ENCODE measurements at places on chromosomes 5 and 9.

- no peak for DNase-seq
Measured at GRCh38 chr9:22415941-22416691, 30.5 kb upstream of the DMRTA1 start.

- no peak for DNase-seq
Measured at GRCh38 chr9:93346231-93347112, 105.0 kb upstream of the FAM120A start.

GRCh38 chr5:41284938-41285337 lies 71.6 kb upstream of the C6 start:
- DNase-seq = no peak

GRCh38 chr9:12133416-12133815 lies 559.8 kb upstream of the TYRP1 start:
- no peak for DNase-seq

DNA sequence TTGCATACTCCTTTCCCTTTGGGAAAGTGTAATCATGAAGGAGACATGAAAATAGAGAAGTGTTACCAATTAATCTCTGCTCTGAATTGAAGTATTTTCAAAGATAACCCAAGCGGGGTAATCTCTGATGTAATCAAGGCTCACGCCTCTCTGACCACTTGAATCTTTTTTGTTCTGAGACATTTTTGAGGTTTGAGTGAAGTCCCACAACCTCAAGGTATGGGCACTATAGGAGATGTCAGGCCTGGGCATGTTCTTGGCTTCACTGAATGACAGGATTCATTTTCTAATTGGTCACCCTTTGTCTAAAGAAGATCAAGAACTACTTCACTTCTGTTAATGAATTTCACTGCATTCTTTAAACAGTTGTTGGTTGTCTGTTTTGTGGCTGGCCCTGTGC lies 23.7 kb downstream of the ENHO start:
- DNase-seq = no peak

GRCh38 chr5:163825661-163826060 lies 320.2 kb downstream of the MAT2B start:
- DNase-seq = no peak

- no peak for DNase-seq
Measured at GRCh38 chr5:39995990-39996389, 571.2 kb upstream of the DAB2 start.

GRCh38 chr5:36359267-36359666 lies 57.6 kb upstream of the RANBP3L start:
- no peak for DNase-seq

- peak; percentile 83 for DNase-seq
Measured at GRCh38 chr5:87645224-87645623, 232.5 kb upstream of the CCNH start.

- no peak for DNase-seq
Measured at GRCh38 chr5:75395277-75395676, 58.3 kb downstream of the HMGCR start.

DNA sequence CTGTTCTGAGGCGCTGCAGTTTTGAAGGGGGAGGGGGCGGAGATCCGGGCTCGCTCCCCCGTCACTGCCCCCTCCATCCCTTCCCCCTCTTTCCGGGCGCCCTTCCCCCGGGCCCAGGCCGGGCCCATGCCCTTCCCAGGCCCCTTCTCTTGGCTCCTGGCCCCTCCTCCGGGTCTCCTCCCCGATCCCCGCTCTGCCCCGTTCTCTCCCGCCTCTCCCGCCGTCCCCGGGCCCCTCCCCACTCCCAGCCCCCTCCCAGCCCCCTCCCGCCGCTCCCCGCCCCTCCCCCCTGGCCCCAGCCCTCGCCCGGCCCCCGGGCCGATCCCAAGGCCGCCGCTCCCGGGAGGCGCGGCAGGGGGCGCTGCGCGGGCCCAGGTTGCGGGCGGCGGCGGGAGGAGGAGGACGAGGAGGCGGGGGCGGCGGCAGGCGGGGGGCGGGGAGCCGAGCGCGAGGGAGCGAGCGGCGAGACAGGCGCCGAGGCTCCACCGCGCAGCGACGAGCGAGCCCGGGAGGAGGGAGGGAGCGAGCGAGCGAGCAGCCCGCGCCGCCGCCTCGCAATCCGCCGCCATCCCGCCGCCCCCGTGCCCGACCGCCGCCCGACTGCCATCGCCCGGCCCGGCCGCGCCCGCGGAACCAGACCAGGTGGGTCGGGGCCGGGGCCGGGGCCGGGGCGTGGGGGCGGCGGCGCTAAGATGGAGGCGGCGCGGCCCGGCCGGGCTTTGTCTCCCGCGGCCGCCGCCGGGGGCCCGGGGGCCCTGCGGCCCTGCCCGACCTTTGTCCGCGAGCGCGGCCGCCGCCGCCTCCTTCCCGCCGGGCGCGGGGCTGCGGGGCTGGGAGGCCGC lies at the start of gene PRRC2B:
TSS of gene PRRC2B (plus strand) at position 465 of the 842 bp plus-strand sequence. CDS start 36,059 bp downstream, outside the sequence.
- peak; percentile 84 for DNase-seq

- DNase-seq = peak; percentile 33
Measured at GRCh38 chr9:89662718-89663613, 58.2 kb downstream of the GADD45G start.

DNA sequence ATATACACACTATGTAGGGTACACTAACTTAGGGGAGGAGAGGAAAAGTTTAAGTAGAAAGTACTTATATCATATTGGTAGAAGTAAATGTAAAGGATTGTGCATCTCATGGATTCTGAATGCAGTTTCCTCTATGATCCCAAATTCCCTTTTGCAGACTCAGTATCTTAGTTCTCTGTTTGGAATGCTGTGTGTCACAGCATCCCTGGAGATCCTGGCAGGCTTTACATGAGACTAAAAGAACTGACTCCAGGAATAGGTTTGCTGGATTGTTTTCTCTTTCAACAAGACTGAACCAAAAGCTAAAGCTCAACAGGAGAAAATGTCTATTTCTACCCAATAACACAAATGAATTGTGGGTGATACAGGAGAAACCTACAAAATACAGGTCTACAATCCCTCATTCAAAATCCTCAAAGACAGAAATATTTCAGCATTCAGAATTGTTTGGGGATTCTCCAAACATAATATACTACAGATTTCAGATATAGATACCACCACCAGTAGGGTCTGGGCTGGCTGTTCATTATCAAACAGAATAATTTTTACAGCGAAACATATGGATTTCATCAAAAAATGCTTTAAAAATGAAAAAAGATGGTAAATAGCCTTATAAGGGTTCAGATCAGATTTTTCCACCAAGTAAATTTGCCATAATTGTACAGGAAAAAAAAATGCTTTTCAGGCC lies 324.7 kb upstream of the GRAMD2B start:
- DNase-seq = no peak

DNA sequence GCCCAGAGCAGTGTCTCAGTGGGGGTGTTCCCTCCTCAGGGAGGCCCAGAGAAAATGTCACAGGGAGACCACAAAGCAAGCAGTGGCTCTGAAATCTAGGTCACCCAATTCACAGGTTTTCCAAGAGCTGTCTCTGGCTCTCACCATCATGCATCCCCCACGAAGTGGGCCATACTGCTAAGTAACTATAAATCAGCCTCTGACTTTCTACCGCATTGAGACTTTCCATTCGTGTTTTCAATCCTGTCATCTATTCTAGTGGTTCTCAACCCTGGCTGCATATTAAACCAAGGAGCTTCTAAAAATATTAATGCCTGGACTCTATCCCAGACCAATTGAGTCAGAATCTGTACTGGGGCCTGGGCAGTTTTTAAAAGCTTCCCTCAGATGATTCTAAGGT lies 2.0 kb upstream of the C1QTNF3 start:
- no peak for DNase-seq

- DNase-seq = no peak
Measured at GRCh38 chr5:168817591-168817990, 238.4 kb upstream of the PANK3 start.

DNA sequence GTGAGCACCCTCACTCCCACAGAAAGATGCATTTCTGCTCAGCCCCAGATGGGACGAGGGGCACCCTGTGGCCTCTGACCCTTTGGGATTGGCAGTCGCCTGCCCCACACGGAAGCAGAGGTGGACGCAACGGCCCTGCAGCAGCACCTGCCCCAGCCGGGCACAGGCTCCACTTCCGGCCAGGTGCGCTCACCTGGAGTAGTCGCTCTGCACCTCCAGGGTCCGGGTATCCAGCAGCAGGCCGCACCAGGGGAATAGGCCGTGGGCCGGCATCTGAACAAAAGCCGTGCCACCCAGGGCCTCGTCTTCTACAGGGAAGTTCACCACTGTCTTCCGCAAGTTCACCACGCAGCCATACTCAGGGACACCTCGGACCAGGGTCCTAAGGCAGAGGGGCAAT lies 30.7 kb downstream of the TERT start:
- no peak for DNase-seq

DNA sequence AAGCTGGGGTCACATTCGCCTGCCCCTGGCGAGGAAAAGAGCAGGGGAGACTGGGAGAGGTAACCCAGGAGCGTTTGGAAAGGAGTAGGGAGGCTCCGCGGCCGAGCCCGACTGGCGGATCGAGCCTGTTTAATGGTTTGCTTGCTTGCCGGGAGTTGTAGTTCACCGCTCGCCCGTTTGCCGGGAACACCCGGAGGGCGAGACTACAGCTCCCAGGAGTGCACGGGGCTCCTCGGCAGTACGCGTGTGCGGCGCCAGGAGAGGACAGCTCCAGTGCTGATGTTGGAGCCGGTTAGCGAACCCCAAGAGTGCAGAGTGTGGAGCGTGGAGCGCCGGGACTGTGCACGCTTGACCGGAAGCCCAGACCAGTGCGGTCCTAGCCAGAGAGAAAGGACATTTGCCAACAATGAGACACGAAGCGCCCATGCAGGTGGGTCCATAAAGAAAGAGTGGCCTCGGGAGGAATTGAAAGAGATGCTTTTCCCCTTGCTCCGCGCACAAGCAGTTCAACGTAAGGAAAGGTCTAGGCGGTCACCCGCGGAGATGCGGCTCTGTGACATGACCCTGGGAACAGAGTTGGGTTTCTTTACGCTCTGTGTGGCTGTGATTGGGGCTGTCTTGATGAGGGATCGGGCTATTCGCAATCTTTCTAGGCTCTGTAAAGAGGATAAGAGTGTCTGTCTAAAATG lies at the start of gene RAB3C:
TSS of gene RAB3C (plus strand) at position 273 of the 689 bp plus-strand sequence. CDS start at position 407, 134 bp downstream.
- DNase-seq = peak; percentile 90

GRCh38 chr5:72608297-72608696 lies 101.1 kb upstream of the ZNF366 start:
- peak; percentile 90 for DNase-seq

- no peak for DNase-seq
Measured at GRCh38 chr5:168327019-168327421, 35.6 kb downstream of the WWC1 start.

DNA sequence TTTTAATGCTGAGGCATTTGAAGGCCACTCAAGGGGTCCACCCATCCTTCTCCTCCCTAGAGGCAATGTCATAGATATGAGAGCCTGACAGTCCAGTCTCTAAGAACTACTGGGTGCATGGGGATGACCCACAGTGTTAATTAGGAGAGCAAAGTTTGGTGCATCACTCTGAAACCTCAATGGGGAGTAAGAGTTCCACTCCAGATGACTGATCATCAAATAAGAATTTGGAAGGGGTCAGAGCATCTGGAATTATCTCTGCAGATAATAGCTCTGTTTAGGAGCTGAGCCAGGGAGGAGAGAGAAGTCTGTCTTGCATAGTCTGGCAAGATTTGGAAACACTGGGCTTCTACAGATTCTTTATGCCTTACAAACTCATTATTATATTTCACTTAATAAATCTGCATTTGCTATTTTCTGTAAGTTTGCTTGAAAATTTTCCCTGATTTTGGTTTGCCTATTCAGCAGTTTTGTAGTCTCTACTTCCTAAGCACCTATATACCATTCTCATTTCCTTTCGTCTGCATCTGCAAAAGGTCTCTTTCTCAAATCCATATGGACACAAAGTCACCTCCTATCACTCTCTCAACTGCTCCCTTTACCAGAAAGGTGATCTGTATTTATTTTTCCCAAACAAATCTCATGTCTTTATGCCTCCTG lies 27.7 kb downstream of the FGF10 start:
- DNase-seq = no peak

- no peak for DNase-seq
Measured at GRCh38 chr9:107024193-107024592, 161.2 kb downstream of the ZNF462 start.

DNA sequence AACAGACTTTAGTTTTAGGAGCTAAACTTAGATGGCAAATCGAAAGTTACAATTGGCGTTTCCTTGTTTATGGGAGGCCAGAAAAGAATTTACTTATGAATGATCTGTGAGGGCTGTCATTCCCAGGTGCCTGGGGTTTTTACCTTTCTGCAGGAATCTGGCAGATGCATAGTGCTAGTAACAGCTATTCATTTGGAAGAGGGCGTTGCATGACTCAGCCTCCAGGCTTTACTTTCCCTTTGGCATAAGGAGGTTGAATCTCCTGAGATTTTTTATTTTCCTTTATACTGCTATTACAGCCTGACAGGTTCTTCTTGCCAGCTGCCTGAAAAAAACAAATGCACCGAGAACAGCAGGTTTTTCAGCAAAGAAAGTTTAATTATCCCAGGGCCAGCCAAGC lies 30.0 kb downstream of the CARD6 start:
- DNase-seq = no peak

DNA sequence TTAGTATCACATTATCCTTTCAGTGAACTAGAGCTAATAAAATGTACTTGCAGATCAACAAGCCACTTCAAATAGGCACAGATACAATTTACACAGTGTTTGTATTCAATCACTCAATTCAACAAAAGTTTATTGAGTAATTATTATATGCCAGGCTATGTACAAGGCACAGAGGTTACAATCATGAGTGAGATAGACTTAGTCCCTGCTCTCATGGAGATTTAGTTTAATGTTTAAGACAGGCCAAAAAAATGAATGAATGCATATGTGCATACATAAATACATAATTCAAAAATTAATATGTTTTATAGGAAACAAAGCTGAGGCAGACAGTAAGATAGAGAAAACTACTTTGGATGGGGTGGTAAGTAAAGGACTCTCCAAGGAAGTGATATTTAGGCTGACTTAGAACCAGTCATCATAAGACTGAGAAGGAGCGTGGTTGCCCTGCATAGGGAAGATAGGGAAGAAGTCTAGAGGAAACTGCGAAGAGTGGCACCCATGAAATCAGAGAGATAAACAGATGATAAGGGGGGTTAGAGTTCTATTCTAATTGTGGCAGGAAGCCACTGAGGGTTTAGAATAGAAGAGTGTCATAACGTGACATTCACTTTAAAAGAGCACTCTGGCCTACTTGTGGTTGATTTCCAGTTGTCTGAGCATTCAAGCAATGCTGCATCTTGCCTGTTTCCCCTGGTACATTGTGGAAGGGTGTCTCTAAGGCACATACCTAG lies 49.7 kb upstream of the GRAMD2B start:
- no peak for DNase-seq

DNA sequence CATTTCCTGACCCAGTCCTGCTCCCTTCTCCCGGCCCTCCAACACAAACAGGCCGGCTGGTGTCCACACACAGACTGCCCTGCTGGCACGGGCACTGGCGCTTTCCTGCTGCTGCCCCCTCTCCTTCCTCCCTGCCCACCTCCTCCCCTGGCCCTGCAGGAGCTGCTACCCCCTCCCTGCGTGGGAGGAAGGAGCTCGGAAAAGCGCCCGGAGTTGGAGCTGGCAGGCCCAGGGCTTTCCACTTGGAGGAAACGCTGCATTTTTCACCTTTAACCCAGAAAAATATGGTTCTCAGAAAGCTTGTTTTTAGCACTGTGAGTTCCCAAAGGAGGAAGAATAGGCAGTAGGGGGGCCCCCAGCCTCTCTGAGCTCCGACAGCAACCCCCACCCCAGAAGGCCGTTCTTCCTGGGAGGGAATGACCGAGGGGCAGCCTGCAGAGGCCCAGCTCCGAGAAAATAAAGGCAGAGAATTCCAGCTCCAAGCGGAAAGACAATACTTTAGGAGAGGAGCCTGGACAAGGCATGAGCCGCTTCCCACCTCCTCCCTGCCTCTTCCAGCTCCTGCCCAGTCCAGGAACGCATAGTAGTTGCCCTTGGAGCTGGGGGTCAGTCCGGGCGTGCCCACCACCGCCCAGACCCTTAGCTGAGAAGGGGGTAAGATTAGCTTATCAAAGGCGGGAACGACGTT lies 88.9 kb downstream of the LIFR start:
- peak; percentile 66 for DNase-seq
